Fibroblast of villous mesenchyme (primary cell): ENCODE measurements at places on chromosomes 1 and 21.
A peak's percentile ranks its signal among the peaks of the same experiment; 100 is the strongest.

DNA sequence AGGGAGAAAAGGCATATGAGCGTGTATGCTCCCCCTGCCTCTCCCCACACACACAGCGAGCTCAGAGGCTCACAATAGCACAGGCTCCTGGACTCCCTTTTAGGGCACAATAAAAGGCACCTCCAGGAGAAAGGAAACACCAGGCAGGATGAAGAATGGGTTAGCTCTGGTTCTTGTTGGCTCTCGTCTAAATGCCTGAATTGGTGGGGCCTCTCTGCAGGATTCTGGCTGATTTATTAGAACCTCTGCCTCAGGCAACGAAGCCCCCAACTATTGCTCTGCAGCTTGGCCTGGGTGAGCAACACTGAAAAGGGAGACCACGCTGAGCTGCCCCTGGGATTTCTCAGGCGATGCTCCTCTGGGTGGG, 590.9 kb upstream of the PLXNA2 start:
- DNase-seq, result no peak

DNA sequence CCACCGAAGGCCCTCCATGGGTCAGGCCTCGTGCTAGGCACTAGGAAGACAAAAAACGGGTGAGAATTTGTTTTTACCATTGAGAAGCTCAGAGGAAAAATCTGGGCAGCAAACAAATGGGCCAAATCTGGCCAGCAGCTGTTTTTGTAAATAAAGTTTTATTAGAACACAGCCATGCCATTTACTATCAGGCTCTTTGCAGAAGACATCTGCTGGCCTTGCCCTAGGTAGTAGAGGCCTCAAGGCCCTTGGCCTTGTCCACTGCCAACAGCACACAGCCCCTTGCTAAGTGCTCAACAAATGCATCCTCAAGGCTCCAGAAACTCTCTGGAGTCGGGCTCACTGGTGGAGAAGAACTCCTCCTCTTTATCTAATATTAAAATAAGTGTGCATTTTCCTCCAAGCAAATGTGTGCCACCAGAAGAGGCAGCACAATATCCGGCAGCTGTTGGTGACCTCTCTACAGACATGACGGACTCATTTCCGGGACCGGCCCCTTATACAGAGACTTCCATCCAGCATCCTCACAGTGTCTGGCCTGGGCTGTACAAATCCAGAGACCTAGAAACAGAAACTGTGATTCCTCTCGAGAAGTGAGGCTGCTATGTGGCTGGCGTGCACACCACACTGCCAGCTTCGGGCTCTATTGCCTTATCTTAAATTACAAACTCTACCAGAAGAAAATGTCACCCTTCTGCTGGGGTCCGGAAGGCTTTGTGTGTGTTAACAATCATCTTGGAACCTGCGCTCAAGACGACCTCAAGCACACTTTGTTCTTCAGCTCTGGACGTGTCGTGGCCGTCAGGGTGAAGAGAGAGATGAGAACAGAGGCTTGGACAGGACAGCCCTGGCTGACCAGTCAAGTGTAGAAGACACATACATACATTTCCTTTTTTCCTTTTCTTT, 203.9 kb downstream of the TOMM20 start:
- no peak for DNase-seq

GRCh38 chr1:165527251-165528007, 16.4 kb upstream of the LRRC52 start:
- no peak for DNase-seq

DNA sequence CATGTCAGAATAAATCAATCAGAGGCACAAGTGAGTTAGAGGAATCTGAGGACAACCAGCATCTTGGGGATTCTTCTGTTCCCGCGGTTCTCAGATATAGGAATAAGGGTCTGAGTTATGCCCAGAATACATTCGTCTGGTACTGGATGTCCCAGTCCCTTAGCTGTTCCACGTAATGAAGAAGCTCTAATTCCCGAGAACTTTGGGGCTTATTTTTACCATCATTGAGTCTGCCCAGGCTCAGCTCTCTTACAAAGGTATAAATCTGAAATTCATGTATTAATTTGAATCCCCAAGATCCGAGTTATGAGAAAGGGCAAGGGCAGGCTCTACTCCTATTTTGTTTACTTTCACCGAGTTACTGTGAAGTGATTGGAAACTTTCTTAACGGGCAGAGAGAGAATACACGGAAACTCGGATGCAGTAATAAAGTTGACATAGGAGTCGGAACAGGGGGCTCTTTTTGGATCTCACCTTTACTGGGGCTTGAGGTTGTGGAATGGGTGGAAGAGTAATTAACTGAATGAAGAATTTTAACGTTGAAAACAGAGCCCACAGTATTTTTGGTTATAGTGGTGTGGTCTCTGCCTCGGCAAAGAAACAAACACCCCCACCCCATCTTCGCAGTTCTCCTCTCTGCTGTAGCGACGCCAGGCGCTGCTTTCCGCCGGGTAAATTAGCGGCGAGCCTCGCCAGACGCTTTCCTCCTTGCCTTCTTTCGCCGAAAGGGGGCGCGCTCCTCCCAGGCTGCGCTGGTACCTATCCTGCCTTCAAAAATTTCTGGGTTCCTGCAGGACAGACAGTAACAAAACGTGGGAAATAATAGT, 7.1 kb downstream of the PRRX1 start:
- peak; percentile 74 for DNase-seq

GRCh38 chr1:104463126-104463697, 713.5 kb downstream of the AMY1C start:
- DNase-seq, result no peak

- DNase-seq, result no peak
Measured at GRCh38 chr1:43978551-43979260, at the start of gene B4GALT2. TSS of gene B4GALT2 (plus strand) at chr1:43979210. CDS start at chr1:43981161, 1,951 bp downstream.

GRCh38 chr1:48115835-48116234, 106.7 kb upstream of the SLC5A9 start:
- no peak for DNase-seq

DNA sequence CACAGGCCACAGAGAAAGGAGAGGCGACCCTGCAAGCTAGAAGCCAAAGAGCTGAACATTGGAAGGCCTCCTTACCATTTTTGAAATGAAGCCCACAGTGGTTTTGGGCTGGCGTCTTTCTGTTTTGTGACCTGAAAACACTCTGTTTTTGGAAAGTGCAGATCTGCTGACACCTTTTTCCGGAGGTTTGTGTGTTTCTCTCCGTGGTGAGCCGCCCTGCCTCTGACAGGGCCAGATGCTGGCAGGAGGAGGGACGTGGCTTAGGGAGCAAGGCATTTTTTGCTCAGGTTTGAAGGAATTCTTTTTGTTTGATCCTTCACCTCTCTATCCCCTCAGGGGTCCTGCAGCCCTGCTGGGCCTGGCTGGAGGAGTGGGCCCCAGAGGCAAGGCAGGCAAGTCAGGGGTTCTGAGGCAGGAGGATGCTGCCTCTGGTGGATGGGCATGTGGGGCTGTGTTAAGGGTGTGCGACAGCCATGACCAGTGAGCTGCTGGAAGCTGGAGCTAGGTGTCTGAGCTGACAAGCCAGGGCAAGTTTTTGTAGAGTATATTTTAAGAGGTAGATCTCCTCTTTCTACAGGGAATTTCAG, 133.8 kb downstream of the CAMTA1 start:
- DNase-seq, result no peak

DNA sequence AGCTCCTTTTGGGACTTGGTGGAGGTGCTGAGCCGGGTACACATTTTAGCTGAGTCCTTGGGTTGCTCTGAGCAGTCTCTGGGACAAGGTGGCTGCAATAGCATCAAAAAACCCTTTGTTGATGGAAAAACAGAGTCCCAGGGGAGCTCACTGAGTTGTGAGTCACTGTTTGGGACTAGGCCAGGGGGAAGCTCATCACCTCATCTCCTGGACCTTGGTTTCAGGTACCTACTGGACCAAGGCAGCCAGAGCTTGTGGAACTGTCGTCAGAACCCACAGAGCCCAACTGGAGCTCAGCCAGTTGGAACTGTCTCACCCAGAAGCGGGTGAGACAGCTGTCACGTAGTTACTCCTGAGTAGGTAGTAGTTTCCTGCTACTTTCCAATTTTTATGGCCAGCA, 146.7 kb downstream of the HLX start:
- no peak for DNase-seq
